Breast epithelium (tissue), 4 donors: ENCODE measurements at places on chromosomes 4 and X. TPM values are rescaled to one million over a fixed set of nuclear protein-coding genes. Genes with fewer than 3 reads are reported as not detected.

MYOZ2 gene
- 0.15 TPM for total RNA-seq

DNA sequence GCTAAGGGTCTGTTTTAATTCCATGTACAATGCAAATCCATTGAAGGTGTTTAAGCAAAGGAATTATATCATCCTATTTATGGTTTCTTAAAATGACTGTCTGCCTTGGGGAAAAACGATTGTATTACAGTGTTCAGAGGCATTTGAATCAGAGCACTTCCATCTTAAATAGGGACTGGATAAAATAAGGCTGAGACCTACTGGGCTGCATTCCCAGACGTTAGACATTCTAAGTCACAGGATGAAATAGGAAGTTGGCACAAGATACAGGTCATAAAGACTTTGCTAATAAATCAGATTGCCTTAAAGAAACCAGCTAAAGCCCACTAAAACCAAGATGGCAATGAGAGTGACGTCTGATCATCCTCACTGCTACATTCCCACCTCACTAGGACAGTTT is 1167.2 kb upstream of the PABPC4L start:
- H3K4me3 ChIP-seq, result no peak overlapping the region
- no peaks in the 10 kb centered on the region for H3K36me3 ChIP-seq
- H3K27ac ChIP-seq, result no peak overlapping the region
- no peaks in the 10 kb centered on the region for H3K4me1 ChIP-seq
- no peak for DNase-seq
- H3K27me3 ChIP-seq, result no peaks in the 10 kb centered on the region

GRCh38 chrX:56812515-56813105 is 83.6 kb downstream of the NBDY start:
- no peaks in the 10 kb centered on the region for H3K36me3 ChIP-seq
- peak overlapping the region; percentile 45 for H3K27ac ChIP-seq
- no peaks in the 10 kb centered on the region for H3K4me1 ChIP-seq
- DNase-seq, result no peak
- peak overlapping the region; percentile 2 for H3K4me3 ChIP-seq

DNA sequence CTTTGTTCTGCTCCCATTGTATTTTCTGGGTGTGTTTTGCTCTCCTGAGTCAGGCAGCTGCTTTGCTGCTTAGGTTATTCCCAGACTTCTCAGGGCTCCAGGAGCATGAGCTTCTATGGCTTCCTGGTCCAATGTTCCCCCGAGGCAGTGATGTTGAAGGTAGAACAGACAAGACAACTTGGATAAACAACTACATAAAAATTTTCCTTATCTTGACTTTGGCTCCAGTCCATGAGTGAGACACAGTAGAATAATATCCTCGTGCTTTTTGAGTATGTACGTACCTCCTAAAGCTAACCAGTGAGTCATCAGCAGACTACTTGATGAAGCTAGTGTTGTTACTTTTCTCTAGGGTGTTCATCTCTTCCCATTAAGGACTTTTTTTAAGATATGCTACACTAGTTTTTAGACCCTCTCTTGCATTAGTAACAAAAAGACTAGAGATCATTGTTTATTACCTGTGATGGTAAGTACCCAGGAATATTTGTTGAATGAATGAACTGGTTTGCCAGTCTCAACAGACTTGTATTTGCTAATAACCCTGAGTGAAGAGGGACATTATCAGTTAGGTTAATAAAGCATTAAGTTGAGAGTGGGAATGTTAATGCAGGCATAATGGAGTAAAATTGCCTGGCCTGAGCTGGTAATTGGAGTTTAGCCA is 131.9 kb downstream of the FHIP1A start:
- peak; percentile 51 for DNase-seq
- no peak overlapping the region for H3K4me3 ChIP-seq
- no peaks in the 10 kb centered on the region for H3K36me3 ChIP-seq
- peaks cover 7% of the 10 kb centered on the region for H3K4me1 ChIP-seq

DNA sequence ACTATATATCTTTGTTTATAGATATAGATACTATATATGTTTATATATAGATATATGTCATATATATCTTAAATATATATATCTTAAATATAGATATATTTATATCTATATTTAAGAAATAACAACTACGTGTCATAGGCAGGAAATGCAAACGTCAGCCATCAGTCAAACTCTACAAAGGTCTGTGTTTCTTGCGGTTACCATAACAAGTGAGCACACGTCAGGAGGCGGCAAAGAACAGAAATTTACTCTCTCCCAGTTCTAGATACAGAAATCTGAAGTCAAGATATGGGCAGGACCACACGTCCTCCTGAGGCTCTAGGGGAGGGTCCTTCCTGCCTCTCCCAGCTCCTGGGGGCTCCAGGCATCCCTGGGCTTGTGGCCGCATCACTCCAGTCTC is 6.5 kb downstream of the PLCXD1 start:
- H3K4me1 ChIP-seq, result no peaks in the 10 kb centered on the region
- H3K27ac ChIP-seq, result no peak overlapping the region
- no peak overlapping the region for H3K4me3 ChIP-seq
- H3K36me3 ChIP-seq, result no peaks in the 10 kb centered on the region
- H3K27me3 ChIP-seq, result no peaks in the 10 kb centered on the region

DNA sequence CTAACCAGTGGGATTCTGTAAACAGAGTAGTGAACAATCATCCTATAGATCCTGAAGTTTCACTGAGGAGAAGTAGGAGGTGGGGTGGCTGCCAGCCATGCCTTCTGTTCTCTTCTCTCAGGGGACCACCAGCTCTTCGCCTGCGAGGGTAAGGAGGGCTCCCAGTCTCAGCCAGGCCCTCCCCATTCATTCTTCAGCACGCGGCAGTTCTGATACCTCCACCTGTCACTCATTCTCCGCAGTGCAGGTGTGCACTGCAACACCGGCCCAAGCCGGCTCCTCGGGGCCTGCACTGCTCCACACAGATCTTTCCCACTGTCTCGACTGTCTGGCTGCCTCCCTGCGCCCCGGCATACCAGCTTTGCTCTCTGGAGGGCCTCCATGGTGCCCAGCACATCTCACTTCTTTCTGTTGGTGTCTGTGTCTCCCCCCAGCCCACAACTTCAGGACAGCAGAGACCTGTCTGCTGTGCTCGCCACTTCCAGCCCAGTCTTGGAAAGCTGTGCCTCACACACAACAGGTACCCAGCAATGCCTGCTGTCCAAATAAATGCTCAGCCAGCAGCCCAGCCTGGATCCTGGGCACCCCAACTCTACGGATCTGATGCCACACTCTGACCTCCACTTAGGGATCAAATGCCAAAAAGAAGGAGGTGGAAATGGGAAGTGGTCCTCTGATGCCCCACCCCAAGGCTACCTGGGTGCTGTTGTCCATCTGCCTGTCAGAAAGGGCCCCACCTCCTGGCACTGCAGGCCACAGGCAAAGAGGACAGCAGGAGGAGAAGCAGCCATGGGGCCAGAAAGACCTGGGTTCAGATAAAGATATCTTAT is 29.0 kb downstream of the ACOX3 start:
- H3K27me3 ChIP-seq, result no peaks in the 10 kb centered on the region
- H3K4me3 ChIP-seq, result no peak overlapping the region
- no peak overlapping the region for H3K27ac ChIP-seq
- no peaks in the 10 kb centered on the region for H3K4me1 ChIP-seq
- no peaks in the 10 kb centered on the region for H3K36me3 ChIP-seq

DNA sequence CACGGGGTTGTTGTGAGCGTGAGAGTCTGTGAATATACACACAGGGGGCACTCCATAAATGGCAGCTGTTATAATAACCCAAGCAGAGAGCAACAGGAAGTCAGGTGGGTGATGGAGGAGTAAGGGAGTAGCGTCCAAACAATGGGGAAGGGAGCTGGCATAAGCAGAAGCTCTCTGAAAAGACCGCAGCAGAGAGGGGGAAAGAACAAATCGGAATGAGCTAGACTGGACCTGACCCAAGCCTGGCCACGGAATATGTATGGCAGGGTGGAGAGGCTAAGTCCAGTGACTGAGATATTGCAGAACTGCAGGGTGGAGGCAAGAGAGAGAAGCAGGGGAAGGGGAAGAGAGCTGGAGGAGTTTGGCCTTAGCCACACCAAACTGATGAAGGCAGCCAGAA is 6.5 kb upstream of the GJB1 start:
- no peak for DNase-seq
- no peaks in the 10 kb centered on the region for H3K4me1 ChIP-seq
- H3K36me3 ChIP-seq, result no peaks in the 10 kb centered on the region

FHDC1 gene
- 2.3 TPM for total RNA-seq

DNA sequence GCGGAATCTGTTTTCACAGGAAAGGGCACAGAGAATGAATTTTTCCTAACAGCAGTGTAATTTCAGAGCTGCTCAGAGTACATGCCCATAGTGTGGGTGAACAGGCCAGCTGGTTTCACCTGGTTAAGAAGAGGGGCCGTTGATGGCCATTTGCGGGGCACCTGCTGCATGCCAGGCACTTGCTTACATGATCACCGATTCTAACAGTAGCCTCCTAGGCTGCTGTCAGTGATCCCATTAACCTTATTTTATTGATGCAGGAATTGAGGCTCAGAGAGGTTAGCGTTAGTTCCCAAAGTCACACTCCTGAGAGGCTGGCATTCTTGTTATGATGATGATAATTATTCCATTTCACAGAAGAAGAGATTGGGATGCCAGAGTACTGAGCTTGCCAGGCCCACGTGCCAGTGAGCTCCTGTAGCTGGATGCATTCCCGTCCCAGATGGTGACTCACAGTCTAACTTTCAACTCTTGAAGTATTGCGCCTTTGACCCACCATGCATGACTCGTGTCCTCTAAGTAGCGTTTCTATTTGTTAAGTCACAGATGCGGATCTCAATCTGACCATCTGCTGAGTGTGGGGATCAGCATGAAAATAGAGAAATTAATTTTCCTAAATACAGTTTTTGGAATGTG is 76.5 kb downstream of the PSAPL1 start:
- H3K36me3 ChIP-seq, result no peaks in the 10 kb centered on the region
- no peak overlapping the region for H3K27ac ChIP-seq
- peak; percentile 61 for DNase-seq
- H3K4me1 ChIP-seq, result no peaks in the 10 kb centered on the region
- peaks cover under 1% of the 10 kb centered on the region for H3K27me3 ChIP-seq
- no peak overlapping the region for H3K4me3 ChIP-seq

- H3K27me3 ChIP-seq, result no peaks in the 10 kb centered on the region
- H3K27ac ChIP-seq, result no peak overlapping the region
- no peaks in the 10 kb centered on the region for H3K4me1 ChIP-seq
- no peaks in the 10 kb centered on the region for H3K36me3 ChIP-seq
- no peak for DNase-seq
Measured at GRCh38 chr4:139676365-139676764, 10.7 kb downstream of the MGST2 start.

- no peaks in the 10 kb centered on the region for H3K4me1 ChIP-seq
- no peak overlapping the region for H3K4me3 ChIP-seq
- H3K27me3 ChIP-seq, result no peaks in the 10 kb centered on the region
- H3K27ac ChIP-seq, result peak overlapping the region; percentile 77
- no peaks in the 10 kb centered on the region for H3K36me3 ChIP-seq
- peak; percentile 43 for DNase-seq
Measured at GRCh38 chr4:16116493-16116990, 32.7 kb upstream of the PROM1 start.

TRIM2 gene
- total RNA-seq, result 26.7 TPM

CETN2 gene
- 36.1 TPM for total RNA-seq

TCEAL7 gene
- 11.1 TPM for total RNA-seq

NOCT gene
- 4.0 TPM for total RNA-seq

GRCh38 chr4:85741381-85741780 is 266.4 kb downstream of the ARHGAP24 start:
- H3K27me3 ChIP-seq, result no peaks in the 10 kb centered on the region
- H3K27ac ChIP-seq, result no peak overlapping the region
- DNase-seq, result no peak
- no peaks in the 10 kb centered on the region for H3K4me1 ChIP-seq
- H3K4me3 ChIP-seq, result no peak overlapping the region

CPLX1 gene
- 0.16 TPM for total RNA-seq

DNA sequence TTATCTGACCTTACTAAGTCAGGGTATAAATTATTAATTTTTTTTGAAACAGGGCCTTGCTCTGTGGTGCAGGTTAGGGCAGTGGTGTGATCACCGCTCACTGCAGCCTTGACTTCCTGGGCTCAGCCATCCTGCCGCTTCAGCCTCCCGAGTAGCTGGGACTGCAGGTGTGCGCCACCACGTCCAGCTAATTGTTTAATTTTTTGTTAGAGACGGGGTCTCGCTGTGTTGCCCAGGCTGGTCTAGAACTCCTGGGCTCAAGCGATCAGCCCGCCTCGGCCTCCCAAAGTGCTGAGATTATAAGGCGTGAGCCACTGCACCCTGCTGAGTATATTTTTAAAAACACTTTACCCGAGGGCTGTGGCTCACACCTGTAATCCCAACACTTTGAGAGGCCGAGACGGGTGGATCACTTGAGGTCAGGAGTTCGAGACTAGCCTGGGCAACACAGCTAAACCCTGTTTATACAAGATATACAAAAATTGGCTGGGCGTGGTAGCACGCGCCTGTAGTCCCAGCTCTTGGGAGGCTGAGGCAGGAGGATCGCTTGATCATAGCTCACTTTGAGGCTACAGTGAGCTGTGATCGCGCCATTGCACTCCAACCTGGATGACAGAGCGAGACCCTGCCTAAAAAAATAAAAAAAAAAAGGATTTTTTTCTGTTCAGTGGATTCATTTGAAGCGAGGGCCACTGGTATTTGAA is 721 bp upstream of the TBC1D25 start:
- no peaks in the 10 kb centered on the region for H3K4me1 ChIP-seq
- DNase-seq, result no peak
- no peaks in the 10 kb centered on the region for H3K36me3 ChIP-seq

GAGE12F gene
- not detected for total RNA-seq

GRCh38 chrX:49230500-49231232 is 2.5 kb downstream of the CACNA1F start:
- H3K27ac ChIP-seq, result peak overlapping the region; percentile 2
- H3K4me1 ChIP-seq, result no peaks in the 10 kb centered on the region
- peaks cover 22% of the 10 kb centered on the region for H3K27me3 ChIP-seq
- peak overlapping the region; percentile 60 for H3K4me3 ChIP-seq
- DNase-seq, result peak; percentile 57
- H3K36me3 ChIP-seq, result no peaks in the 10 kb centered on the region

DNA sequence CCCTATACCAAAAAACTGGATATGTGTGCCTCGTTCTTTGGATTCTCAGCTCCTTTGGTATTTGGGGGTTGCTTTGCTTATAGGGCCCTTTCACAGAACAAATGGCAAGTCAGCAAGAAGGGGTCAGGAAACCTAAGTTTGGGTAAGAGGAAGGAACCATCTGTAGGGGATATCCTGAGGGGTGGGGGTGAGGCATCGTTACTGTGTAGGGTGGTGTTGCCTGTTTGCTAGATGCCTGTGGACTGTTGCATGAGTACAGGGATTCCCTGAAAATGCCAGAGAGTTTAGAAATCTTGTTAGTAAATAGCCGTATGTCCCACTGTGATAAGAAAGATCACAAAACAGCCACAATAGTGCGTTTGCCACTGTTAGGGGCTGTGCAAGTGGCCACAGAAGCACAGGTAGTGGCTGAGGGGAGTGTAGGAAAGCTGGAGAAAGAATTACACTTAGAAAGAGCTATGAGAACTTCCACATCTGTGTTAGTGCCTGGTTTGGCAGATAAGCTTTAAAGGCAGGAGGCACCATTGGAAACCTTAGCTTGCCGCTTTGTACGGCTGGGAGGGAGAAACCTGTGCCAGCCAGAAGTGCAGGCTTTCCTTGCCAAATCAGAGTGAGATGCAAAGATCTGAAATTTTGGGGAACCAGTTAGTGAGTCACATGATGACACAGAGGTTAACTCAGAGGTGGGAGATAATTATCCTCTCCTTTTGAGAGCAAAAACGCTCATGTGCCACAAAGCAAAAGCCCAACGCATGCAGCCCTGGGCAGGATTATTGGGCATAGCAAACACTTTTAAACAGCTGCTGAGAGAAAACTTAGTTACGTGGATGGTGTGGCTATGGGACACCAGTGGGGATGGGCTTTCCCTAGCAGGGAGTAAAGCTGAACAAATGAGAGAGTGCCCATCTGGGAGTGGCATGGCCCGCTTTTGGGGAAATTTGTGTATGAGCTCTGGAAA is 343.7 kb downstream of the ARAP2 start:
- no peaks in the 10 kb centered on the region for H3K27me3 ChIP-seq
- DNase-seq, result no peak
- no peaks in the 10 kb centered on the region for H3K4me1 ChIP-seq
- H3K36me3 ChIP-seq, result no peaks in the 10 kb centered on the region
- no peak overlapping the region for H3K4me3 ChIP-seq
- no peak overlapping the region for H3K27ac ChIP-seq
